ENCODE measurements at places on chromosomes 5 and 9.

- DNase-seq = no peak
Measured at GRCh38 chr5:110852053-110852452, 113.2 kb downstream of the SLC25A46 start.

DNA sequence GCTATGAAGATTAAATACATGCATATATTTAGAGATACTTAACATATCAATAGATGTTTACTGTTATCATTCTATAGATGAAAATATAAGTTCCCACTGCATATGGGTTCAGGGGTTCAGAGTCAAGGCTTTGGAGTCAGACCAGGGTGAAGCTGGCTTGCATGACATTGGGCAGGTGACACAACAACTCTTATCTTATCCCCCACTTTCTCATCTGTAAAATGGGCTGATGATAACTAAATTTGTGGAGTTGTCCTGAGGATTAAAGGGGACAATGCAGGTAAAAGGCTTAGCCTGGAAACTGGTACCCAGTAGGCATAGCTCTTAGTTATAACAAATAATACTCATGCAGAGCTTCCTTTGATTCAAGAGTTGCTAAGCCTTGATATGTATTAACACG lies 72.6 kb upstream of the BRINP1 start:
- no peak for DNase-seq

- DNase-seq = no peak
Measured at GRCh38 chr5:66198837-66199236, 54.7 kb downstream of the SREK1 start.

- DNase-seq = no peak
Measured at GRCh38 chr9:35920051-35920620, 10.8 kb downstream of the SPAAR start.

DNA sequence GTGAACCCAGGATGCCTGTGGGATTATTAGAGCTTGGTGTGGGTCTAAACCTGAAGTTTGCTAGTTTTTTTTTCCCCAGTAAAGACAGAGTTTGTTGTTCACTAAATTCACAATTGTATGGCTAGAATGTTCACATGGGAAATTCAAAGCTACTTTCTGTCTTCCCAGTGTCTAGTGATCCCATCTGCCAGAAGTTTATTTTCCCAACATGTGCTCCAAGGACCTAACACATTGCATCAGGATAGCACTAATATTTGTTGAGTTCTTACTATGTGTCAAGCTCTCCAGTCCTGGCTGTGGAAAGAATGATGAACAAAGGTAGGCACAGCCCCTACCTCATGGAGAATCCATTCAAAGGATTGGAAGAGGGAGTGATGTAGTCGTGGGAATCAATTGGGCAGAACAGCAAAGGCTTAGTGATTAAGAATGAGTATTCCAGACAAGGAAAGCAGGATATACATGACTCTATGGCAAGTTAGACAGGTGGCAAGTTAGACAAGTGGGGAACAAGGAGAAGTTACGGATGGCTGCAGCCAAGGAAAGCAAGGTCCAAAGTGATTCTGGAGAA lies 521.5 kb upstream of the WWC1 start:
- DNase-seq = no peak

DNA sequence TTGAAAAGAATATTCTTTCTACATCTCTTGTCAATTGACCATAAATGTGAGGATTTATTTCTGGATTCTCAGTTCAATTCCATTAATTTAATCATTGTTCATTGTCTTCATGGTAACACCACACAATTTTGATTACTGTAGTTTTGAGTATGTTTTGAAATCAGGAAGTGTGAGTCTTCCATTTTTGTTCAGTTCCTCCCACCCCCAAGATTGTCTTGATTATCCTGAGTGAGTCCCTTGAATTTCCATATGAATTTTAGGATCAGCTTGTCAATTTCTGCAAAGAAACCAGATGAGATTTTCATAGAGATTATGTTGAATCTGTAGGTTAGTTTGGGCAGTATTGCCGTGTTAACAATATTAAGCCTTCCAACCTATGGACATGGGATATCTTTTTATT lies 9.5 kb downstream of the CYFIP2 start:
- no peak for DNase-seq

- DNase-seq = no peak
Measured at GRCh38 chr5:137728048-137728447, 7.8 kb downstream of the KLHL3 start.

DNA sequence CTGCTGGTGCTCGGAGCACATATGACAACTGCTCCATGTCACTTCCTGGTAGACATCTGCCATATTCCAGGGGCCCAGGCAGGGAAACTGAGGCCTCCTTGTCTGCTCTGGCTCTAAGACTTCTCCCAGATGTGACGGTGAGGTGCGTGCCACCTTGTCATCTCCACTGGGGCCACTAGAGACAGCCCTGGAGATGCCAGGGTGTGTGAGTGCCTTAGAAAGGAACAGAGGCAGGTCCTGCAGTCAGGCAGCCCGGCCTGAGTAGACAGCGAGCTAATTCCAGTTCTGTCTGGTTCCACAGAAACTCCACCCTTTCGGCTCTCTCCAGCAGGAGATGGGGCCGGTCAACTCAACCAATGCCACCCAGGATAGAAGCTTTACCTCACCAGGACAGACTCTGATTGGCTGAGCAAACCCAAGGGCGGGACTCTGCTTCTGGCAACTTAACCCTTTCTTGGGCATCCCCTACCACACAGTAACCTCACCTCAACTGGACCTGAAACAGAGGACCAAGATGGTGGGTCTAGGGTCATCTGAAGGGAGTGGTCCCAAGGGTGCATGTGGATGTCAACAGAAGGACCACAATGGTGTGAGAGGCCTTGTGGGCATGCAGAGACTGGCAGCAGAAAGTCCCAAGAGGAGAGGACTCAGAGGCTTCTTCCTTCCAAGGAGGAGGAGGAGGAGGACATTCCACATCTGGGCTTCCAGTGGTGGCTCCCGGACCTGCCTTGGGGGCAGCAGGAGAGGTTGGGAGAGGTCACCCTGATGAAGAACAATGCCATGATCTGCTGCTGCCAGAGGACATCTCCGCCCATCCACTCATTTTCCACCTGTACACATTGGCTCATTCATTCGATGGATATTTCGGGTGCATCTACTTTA lies 77.7 kb downstream of the RGS3 start:
- no peak for DNase-seq

GRCh38 chr9:109812331-109812730 lies 32.3 kb downstream of the PALM2AKAP2 start:
- DNase-seq = no peak

DNA sequence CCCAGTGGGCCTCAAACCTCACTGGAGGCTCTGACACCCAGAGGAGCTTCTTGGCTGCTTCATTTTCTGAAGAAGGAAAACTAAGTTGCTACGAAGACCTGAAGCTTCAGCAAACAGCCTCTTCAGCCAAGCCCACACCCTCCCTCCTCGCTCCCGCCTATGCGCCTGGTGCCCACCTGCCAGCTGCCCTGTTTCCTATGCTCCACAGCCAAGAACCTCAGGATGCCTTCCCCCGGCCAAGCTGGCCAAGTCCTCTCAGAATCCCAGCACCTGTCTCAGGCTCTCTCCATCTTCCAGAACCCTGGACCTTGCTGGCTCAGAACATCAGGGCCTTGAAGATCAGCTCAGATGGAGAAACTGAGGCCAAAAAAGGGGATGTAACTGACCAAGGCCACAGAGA lies 60.4 kb downstream of the STK10 start:
- no peak for DNase-seq

- no peak for DNase-seq
Measured at GRCh38 chr5:173065155-173065554, 9.0 kb downstream of the CREBRF start.

GRCh38 chr5:178249191-178249989 lies 16.8 kb upstream of the PHYKPL start:
- DNase-seq = no peak

GRCh38 chr5:110161162-110161561 lies 471.4 kb downstream of the MAN2A1 start:
- no peak for DNase-seq

DNA sequence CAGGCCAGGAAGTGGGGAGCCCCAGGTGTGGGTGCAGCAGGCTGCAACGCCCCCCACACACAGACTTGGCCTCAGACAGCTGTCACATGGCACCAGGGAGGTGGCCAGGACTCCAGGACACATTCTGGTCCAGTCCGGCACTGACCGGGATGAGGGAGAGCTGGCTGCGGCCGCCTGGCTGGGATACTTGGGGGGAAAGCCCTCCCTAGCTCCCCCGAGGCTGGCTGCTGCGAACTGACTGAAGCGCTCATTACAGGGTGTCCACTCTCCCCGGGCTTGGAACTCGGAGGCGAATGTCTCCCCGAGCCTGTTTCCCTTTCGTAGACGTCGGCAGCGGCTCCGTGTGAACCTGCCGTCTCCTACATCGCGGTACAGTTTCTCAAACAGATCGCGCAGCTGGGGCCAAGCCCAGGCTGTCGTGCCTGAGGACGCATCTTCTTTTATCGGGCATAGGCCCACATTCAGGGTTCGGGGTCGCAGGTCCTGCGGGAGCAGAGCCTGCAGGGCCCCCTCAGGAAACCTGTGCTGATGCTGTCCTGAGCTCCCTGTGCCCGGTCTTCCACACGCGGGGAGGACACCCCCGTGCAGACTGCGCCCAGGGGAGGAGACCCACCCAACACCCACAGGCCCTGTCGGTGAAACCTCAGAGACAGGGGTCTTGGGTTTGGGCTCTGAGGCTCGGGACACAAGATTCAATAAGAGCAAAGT lies 19.8 kb downstream of the NACC2 start:
- no peak for DNase-seq

DNA sequence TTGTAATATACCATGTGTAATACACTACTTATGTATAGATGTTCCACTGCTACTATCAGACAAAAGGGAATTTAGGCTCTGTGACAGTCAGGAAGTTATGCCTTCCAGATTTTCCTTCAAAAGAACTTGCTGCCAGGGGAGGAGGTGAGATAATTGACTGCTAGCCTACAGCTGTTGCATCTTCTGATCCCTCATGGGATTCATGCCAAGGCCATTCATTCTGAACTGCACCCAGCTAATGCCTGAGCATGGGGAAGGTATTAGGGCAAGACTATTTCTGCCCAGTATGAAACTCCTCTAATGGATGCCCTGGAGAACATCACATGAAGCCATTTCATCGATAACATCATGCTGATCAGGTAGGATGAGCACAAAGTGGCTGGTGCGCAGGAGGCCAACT lies 746.5 kb upstream of the ZNF608 start:
- no peak for DNase-seq

GRCh38 chr5:173001229-173001841 lies 17.8 kb downstream of the ATP6V0E1 start:
- DNase-seq = no peak

GRCh38 chr5:91219091-91219802 lies 163.9 kb downstream of the ARRDC3 start:
- no peak for DNase-seq

- no peak for DNase-seq
Measured at GRCh38 chr9:97853844-97854695, 1.0 kb downstream of the FOXE1 start.

- no peak for DNase-seq
Measured at GRCh38 chr5:161085056-161085455, 233.0 kb upstream of the ATP10B start.

DNA sequence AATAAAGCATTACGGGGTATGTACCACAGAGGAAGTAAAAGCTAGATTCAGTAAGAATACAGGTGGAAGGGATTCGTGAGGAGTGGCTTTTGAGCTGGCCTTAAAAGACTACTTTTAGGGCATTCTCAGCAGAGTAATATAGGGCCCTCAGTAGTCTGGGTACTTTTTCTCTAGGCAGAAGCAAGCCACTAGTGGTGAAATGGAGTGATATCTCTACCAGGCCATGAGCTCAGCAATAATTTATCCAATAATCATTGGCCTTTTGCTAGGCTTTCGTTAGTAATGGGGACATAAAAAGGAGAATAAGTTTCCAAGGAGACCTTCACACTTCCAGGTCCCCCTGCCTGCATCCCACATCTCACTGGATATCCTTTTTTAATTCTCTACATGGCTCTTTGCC lies 1.7 kb downstream of the POLR3G start:
- DNase-seq = no peak
